Stimulated activated CD4-positive, alpha-beta T cell treated with anti-CD3 and anti-CD28 coated beads, Interleukin-1b, Interleukin-23, amount 100 ng/mL, for 24 hours (primary cell): ENCODE measurements at places on chromosomes 1 and 21.

- no peak for DNase-seq
Observed at GRCh38 chr1:202577381-202577780, 132.9 kb downstream of the SYT2 start.

DNA sequence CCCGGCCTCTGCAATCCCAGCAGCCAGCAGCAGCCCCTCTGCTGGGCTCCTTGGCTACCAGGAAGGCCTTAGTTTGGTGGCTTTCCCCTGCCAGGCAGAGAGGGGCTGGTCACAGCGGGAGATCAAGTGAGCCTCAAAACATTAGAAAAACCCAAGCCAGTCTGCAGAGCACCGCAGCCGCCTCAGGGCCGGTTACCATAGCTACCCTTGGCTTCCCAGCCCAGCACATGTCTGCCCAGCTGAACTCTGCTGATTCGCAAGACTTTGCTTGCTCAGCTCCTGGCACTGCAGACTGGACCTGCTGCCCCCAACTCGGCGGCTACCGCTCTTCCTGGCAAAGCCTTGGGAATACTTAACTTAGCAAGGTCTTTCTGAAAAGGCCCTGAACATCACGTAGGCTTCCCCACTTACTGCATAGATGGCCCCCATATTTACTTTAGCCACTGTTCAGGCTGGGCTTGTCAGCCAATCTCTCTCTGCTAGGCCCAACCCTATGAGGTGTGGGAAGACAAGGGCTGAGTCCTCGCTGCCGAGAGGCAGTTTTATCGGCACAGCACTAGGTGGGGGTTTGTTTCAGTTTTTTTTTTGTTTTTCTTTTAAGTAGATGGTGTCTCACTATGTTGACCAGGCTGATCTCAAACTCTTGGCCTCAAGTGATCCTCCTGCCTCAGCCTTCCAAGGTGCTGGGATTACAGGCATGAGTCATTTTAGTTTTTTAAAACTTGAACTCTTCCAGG, 28.6 kb upstream of the PLEKHG5 start:
- no peak for DNase-seq

GRCh38 chr21:34333121-34333739, 30.6 kb upstream of the KCNE2 start:
- DNase-seq: no peak

GRCh38 chr21:24995216-24995615, 612.1 kb downstream of the MRPL39 start:
- DNase-seq: no peak

GRCh38 chr1:234628089-234628488, 18.1 kb upstream of the IRF2BP2 start:
- no peak for DNase-seq

DNA sequence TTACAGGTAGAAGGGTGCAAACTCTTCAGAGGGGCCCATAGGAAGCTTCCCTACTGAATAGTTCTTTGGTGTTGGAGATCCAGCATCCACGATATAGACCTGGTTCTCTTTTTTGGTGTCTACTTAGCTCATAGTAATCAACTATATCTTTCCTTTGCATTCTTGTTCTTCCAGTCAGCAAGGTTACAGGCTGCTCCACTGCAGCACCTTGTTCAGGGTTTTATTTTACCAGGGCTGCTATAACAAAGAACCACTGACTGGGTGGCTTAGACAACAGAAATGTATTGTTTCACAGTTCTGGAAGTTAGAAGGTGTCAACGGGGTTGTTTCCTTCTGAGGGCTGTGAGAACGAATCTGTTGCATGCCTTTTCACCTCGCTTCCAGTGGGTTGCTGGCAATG, 136.3 kb downstream of the CLEC20A start:
- DNase-seq: no peak

DNA sequence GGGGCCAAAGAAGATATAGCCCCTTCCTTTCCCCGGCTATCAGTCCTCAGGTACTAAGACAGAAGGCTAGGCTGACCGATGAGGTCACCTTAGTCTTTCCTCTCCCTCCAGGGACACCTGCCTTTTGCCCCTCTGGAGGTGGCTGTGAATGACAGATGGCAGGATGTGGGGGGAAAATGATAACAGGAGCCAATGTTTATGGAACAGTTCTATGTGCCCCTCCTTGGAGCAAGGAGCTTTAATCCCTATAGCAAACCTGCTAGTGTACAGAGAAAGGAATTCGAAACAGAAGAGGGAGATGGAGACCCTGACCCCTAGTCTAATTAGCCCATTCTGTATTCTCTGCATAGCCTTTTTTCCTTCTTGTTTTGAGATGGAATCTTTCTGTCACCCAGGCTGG, 28.1 kb downstream of the SERINC2 start:
- DNase-seq: no peak

DNA sequence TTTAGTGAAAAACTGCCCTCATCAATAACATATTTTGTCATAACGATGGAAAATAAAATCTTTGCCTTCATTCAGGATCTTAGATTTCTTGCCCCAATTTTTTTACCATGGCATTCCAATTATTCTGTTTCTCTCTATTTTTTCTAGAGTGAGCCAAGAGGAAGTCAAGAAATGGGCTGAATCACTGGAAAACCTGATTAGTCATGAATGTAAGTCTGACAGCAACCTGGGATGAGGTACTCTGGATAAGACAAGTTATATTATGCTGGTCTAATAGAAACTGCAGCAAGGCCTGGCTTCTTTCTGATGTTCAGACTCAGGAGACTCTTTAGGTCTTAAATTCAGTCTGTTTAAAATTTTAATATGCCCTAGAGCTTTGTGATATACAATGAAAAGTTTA, 3.5 kb downstream of the RGS4 start:
- no peak for DNase-seq

DNA sequence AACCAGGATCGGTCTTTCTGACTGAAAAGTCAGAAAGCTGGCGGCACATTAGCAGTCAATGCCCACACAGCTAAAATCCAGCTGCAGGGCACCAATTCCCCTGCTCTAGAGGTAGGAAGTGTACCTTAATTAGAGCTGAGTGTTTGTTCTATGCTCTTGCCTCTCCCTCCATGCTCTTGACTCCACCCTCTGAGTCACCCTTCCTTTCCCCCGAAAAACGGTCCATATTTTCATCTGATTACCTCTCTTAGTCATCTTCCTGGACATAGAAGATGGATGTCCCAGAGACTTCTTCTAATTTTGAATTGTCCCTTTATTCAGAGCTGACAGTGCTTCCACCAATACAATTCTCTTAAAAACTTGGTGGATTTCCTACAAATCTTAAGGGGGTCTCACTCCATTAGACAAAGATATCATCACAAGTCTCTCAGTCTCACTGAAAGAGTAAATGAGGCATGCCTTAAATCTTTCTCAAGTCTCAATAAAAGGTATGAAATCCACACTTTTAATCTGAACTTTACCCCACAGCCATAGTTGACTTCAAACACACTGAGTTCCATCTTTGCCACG, 44.1 kb upstream of the SLC19A1 start:
- no peak for DNase-seq

- DNase-seq: no peak
Observed at GRCh38 chr1:10980841-10981727, 31.4 kb upstream of the TARDBP start.

GRCh38 chr1:217895841-217896240, 264.7 kb downstream of the SPATA17 start:
- DNase-seq: no peak
